ENCODE measurements at places on chromosomes 5 and 9.

DNA sequence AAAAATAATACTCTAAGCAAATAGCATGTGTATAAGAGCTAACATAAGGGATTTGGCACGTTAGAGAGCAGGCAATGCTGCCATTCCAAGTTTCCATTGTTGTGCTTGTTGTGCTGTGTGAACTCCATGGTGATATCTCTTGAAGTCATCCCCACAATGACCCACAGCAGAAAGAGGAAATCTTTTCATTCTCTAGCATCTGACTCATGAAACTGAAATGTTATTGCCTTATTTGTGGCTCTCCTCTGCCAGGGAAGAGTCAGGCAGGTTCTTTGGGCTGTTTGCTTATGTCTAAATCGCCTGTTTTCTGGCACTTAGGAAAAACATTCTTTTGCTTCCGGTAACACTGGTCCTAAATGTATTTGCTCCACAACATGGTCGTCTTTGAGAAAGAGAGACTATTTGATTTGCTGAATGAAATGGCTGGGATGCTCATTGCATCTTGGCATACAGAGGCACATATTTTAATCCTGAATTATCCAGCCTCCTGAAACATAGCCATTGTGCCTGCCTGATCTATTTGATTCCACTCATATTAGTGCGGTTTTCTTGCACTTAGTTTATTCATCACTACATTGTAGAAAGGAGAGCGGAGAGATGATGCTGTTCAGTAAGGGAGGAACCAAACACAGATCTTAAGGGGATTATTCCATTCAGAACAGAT, 188.8 kb downstream of the CSNK1G3 start:
- DNase-seq = peak; percentile 92

- no peak for DNase-seq
Observed at GRCh38 chr5:125700380-125700861, 722.8 kb upstream of the GRAMD2B start.

- no peak for DNase-seq
Observed at GRCh38 chr5:124536333-124536732, 210.1 kb downstream of the ZNF608 start.

DNA sequence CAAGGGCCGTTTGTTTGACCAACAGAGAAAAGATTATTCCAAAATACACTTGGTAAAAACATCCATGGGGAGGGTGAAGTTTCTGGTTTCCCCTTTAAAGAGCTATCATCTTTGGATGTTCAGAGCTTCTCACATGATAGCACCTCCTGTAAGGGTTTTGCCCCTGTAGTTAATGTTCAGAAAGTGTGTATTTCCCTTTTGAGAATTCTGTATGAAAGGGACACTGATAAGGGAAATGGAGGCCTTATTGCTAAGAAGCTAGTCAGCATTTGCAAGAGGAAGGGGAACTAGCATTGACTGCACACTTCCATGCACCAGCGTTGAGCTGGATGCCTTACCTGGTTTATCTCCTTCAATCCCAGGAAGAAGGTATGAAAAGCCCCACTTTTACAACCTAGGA, 31.5 kb upstream of the C5orf58 start:
- DNase-seq = no peak

GRCh38 chr5:133817456-133817855, 151.0 kb downstream of the C5orf15 start:
- no peak for DNase-seq

DNA sequence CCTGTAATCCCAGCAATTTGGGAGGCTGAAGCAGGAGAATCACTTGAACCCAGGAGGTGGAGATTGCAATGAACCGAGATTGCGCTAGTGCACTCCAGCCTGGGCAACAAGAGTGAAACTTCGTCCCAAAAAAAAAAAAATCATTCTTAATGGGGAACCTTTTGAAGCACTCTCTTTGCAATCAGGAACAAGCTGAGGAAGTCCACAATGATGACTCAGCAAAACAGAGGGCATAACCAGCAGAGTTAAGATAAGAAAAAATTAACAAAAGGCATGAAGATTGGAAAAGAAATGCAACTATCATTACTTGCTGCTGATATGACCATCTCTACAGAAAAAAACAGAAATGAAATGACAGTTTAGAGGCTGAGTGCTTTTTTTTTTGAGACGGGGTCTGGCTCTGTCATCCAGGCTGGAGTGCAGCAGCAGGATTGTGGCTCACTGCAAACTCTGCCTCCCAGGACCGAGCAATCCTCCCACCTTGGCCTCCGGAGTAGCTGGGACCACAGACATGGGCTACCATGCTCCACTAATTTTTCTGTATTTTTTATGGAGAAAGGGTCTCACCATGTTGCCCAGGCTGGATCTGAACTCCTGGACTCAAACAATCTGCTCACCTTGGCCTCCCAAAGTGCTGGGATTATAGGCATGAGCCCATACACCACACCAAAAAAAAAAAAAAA, 88.0 kb downstream of the FNBP1 start:
- no peak for DNase-seq

DNA sequence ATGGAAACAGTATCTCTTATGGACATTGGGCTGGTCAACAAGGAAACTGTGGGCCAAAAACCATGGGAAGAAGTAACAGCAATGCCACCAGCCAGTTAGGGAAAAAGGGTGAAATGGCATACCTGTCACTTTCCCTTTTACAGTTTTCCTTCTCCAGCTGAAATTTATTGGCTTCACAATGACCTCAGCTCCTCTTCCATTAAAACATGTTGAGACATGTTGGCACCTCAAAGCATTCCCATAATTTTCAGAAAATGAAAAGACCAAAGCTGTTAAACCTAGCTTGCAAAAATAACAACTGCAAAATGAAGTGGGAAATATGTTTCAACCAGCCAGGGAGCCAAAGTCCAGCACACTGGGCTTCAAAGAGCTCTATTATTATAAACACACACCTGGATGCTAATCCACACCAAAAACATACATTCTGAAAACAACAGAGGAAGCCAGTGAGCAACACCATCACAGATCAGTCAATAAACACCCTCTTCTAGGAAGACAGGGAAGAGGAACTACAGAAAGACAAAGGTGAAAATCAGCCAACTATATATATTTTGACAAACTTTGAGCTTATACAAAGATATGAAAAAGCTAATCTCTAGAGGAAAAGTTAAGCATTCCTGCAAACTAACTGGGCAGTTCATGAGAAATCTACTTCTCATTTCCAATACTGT, 78.4 kb upstream of the PTGER4 start:
- no peak for DNase-seq

- peak; percentile 9 for DNase-seq
Observed at GRCh38 chr5:54275361-54275760, 35.0 kb downstream of the ARL15 start.

DNA sequence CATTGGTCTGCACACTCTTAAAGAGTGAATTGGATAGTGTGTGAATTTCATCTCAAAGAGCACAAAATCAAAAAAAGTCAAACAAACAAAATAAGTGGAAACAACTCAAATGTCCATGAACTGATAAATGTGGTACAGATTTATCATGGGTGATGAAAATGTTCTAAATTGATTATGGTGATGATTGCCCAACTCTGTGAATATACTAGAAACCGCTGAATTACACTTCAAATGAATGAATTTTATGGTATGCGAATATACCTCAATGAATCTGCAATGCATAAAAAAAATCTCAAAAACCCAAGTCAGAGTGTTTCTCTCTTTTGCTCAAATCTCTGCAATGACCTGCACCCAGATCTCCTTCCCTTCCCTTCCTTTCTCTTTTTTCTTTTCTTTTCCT, 64.0 kb downstream of the PRRC1 start:
- no peak for DNase-seq

DNA sequence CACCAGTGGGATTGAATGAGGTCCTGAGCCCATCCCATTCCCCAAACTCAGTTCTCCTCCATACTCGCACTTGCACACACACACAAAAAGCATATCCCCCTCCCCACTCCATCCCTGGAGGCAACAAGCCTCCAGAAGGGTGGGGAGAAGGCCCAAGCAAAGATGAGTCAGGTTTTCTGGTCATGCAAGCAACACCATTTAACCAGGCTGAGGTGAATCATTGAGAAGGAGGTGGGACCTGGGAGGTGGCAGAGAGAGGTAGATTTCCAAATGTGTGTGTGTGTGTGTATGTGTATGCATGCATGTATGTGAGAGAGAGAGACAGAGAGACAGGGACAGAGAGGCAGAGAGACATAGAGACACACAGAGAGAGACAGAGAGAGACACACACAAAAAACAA, 185.2 kb upstream of the TRIM32 start:
- DNase-seq = peak; percentile 70

- DNase-seq = peak; percentile 93
Observed at GRCh38 chr5:40381676-40382363, 297.9 kb upstream of the PTGER4 start.

DNA sequence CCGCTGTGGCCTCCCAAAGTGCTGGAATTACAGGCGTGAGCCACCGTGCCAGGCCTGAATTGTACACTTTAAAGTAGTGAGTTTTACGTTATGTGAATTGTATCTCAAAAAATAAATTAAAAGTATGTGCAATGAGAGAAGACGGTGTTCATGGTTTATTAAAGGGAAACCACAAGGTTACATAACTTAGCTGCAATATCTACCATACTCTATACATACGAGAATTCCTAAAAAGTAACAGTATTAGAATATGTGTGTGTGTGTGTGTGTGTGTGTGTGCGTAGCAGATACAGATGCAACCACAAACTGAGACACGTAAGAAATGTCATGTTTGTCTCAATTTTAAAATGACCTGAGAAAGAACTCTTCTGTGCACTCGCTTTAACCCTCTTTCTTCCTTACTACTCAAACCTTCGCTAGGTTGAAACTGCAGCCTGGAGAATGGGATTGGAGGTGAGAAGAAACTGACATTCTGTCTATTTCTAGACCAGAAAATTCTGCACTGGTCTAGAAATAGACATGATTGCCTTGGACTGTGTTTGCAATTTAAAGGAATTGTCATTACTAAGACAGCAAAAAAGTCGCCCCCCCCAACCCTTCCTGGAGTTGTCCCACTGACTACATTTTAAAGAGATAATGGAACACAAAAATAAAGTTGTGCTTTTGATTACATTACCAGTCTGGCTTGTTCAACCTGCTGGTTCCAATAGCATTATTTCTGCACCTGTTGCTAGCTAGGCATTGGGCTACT, 167.0 kb downstream of the RGS3 start:
- DNase-seq = no peak

DNA sequence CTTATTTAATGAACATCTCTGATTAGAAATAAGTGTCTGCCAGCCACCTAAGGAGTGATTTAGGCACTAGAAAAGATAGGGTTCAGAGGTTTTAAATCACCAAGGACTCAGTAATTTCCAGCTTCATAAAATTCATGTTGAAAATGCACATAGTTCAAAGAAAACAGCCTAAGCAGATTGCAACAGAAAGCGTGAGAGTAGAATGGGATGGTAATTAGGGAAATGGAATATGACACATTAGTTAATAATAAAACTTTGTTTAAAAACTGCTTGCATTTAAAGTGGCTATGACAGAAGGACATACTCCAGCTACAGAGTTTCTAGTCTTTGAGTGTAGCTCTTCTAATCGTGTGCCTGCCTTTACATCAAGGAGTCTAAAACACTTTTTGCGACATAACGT, 490.8 kb downstream of the TLE4 start:
- no peak for DNase-seq

DNA sequence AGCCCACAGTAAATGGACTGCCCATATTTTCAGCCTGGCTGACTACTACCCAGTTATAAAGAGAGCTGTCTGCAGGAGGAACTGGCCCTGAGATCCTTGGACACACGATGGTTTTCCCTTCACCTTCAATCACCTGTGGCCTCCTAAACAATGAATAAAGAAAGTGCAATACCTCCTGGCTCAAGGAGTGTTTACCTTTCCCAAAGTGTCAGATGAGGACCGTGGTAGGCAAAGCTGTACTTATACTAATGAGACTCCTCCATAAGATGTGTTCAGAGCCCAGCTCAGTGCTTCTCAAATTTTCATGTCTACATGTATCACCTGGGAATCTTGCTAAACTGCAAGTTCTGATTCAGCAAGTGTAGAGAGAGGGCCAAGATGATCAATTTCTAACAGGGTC, 284.5 kb upstream of the VLDLR start:
- no peak for DNase-seq
